ENCODE measurements at places on chromosomes 6 and 20.

- DNase-seq = no peak
Observed at GRCh38 chr6:169545982-169546381, 155.8 kb downstream of the WDR27 start.

DNA sequence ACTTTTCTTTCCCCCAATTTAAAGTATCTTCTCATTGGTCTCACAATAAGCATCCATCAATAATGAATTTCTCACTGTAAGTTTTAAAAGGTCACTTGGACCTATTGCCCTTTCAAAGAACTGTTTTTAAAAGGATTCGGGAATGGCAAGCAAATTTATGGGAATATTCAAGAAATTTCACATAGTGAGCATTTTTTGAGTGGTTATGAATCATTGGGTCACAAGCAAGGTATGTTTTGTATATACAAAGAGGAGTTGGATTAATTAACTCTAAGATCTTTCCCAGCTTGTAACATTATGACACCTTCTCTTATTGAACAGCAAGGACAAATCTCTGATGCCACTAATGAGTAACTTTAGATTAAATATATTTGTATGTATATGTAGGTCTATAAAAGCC lies 165.0 kb downstream of the MOXD1 start:
- no peak for DNase-seq

DNA sequence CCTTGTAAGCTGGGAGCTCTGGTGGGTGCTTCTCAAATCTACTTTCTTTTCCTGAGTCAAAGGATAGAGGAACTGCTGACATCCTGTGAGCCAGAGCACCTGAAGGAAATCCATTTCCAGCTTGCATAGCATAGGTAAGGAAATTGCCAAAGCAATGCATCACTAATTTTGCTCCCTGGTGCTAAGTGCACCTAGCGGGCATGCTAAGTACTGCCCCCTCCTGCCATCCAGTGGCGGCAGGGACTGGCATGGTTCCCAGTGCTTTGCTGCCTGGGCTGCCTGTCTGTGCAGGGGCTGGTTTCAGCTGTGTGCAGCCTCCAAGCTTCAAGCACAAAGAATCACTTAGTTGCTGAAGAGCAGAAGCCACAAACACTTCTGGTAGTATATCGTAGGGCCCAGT lies 63.9 kb downstream of the FARS2 start:
- DNase-seq = no peak

- DNase-seq = no peak
Observed at GRCh38 chr6:24126586-24127192, 674 bp downstream of the NRSN1 start.

DNA sequence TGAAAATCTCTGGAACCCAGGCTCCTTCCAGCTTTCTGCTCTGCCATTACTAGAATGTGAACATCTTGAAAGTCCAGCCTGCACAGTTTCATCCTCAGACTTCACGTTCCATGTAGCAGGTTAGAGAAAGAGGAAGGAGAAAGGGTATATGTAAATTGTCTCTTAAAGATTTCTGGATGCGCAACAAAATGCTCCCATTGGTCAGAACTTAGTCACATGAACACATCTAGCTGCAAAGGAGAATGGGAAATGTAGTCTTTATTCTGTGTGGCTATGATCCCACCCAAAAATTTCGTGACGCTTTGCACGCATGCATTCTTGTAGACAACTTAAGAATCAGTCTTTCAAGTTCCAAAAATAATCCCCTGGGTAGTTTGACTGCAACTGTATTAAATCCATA lies 46.4 kb upstream of the CHD6 start:
- peak; percentile 35 for DNase-seq
